Fibroblast of lung (primary cell): ENCODE measurements at places on chromosomes 3 and 15. TPM values are rescaled to one million over a fixed set of nuclear protein-coding genes. Genes with fewer than 3 reads are reported as not detected.

Gene CLRN1
- polyA plus RNA-seq: not detected in 2 replicates

Gene SERPINI2
- not detected in 2 replicates for polyA plus RNA-seq

- peak; percentile 22 for DNase-seq
Observed at GRCh38 chr15:33059184-33059583, 135.3 kb downstream of the FMN1 start.

- DNase-seq: peak; percentile 2
Observed at GRCh38 chr3:187456250-187456649, 88.1 kb downstream of the RTP4 start.

DNA sequence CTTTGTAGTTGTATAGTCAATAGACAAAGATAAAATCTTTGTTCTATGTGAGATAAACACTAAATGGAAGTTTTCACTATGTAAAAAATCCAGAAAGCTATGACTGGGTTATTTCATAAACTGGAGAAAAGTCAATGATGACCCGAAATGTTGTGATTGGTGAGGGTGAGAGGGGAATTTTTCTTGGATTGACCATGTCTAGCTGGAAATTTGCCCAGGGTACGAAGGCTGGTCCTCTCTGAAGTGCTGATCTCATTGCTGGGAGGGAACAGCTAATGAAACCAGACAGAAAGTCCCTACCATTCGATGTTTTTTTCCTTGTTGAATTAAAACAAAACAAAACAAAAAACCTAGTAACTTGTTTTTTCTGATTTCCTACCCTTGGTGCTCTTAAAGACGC is 14.3 kb downstream of the TPRG1 start:
- DNase-seq: peak; percentile 68

DNA sequence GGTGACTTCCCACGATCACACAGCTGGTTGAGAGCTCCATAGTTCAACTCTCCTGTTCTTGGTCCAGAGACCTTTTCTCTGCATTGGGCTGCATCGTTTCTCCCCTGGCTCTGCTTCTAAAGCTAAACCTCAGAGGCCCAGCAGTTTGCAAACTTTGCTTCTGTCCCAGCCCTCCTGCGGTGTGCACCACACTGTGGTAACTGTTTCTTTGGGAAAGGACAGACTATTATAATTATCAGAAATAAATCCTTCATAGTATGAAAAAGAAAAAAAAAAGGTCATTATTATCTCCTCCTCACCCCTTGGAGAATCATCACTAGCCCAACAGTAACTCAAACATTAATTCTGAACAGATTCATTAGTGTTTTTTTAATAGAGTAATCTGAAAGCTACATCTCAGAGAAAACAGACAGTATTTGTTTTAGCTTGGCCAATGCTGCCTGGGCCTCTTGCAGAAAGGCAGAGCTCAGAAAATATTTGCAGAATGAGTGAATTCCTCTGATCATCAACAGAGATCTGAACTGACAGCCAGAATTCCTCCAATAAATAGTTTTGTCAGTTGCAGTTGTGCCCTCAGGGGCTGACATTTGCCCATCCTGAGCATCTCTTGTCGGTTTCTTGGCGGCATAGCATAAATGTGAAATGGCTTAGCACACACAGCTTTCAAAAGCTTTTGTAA is 52.9 kb downstream of the BFSP2 start:
- DNase-seq: no peak
